NCI-H2227 treated with DMSO at 0.1 percent for 48 hours (cell line): ENCODE measurements at places on chromosomes 2 and 18.

DNA sequence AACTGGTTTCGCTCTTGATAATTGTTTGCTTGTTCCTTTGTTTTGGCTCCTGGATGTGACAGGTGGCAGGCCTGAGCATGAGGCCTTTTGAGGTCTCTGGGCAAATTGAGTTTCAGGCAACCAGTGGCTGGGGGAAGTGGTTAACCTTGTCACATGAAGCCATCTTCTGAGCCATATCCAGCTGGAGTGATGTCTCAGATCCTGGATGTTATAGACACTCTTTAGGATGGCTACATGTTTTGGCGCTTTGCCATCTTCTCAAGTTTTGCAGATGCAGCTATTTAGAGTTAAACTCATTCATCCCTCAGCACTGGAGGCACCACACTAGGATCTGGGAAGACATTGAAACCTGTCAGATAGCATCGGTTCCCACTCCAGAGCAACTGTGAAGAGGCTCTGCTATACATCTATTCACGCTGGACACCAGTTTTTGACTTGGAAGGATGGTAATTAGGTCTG is 25.3 kb upstream of the TACR1 start:
- DNase-seq = no peak

DNA sequence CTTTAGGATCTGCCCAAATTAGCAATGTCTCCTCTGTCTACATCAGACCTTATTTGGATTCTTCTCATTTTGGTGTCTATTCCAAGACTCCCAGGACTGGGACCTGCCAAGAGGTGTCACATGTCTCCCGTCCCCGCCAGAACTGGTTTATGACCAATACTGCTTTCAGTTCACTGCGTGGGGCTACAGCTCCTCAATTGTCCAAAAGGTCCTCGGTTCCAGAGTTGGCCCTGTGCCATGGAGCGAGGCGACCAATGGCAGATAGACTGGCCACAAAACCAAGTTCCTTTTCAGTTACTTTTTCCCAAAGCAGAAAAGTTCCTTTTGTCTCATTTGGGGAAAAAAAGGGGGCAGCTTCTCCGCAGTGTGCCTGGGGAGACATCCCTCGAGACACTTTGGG is 144.1 kb upstream of the ZNF236 start:
- no peak for DNase-seq

DNA sequence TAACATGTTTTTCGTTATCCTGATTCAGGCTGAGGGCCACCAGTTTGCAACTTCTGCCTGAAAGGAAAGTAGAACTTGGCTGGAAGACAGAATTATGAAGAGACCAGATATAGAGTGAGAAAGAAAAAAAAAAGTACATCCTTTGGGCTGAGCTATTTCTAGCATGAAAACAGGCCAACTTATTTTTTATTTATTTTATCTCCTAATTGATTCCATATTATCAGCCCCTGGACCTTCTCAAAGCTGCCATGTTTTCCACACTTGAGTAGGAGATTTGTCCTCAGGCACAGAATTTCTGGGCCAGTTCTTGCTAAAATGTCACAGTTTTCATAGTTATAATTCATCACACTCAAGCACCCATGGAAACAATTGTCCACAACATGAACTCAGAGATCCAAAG is 586.8 kb upstream of the CNTNAP5 start:
- DNase-seq = no peak

DNA sequence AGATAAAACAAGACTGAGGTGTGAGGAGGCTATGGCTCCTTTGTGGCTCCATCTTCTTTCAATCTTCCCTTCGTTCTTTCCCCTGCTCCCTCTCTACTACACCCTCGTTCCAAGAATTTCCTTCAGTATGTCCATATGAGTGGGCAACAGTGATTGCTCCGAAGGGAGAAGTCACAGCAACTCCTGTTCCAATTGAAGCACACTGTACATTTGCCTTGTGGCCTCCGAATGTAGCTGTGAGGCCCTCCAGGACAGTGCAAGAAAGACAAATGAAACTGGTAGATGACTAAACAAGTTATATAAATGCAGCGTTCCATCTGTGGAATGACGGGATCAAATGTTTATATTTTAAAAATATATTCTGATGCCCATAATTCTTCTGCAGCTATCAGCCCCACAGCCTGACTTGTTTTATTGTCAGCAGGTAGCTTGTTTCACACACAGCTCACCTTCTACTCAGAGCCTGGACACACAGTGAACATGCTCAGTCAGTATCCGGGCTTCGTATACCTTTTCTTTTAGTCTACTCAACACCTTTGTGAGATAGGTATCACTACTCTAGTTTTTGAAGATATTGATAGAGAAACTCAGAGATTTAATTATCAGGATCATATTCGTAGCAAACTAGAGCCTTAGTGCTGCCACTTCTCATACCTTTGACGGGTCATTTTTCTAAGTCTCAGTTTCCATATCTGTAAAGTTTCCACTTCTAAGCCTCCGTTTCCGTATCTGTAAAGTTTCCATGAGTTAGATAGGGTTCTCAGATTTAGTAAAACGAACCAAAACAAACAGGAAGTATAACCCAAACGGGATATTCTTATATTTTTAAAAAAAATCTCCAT is 216.7 kb upstream of the STON1 start:
- DNase-seq = no peak

GRCh38 chr2:56749152-56749752 is 565.5 kb downstream of the CCDC85A start:
- DNase-seq = no peak

- DNase-seq = no peak
Measured at GRCh38 chr2:179744401-179744800, 117.0 kb downstream of the ZNF385B start.

- no peak for DNase-seq
Measured at GRCh38 chr2:168748461-168748860, 54.0 kb upstream of the NOSTRIN start.

GRCh38 chr2:165328272-165328671 is 89.1 kb downstream of the SCN2A start:
- DNase-seq = no peak

- DNase-seq = no peak
Measured at GRCh38 chr2:204505488-204505887, 39.8 kb upstream of the PARD3B start.

DNA sequence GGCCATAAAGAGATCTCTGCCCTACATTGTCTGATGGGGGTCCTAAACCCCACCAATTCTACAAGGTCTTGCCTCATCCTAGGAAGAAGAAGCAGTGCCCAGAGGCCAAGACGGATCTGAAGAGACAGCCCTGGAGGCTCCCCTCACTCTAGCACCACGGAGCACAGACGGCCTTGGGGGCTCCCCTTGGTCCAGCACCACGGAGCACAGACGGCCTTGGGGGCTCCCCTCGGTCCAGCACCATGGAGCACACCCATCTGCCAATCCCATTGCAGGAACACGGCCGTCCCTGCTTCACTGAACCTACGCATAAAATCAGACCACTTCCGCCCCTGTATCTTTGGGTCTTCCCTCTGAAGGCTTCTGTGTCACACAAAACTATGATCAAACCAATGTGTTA is 215.1 kb upstream of the SALL3 start:
- no peak for DNase-seq

DNA sequence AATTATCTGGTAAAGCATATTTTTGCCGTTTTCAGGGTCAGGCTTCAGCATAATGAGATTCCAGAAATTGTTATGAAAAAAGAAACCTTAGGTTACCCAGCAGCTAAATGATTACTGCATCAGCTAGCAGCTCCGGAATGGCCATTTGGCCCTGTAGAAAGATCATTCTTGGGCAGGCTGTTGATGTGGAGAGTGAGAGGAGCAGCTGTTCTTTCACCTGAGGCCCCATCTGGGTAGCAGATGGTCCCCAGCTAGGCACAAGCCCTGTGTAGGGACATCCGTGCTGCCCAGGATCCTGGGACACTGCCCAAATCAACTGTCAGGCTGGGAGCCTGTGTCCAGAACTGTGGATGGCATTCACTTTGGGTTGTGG is 61.8 kb downstream of the NEDD4L start:
- no peak for DNase-seq

GRCh38 chr2:98483257-98483861 is 38.7 kb downstream of the INPP4A start:
- no peak for DNase-seq

DNA sequence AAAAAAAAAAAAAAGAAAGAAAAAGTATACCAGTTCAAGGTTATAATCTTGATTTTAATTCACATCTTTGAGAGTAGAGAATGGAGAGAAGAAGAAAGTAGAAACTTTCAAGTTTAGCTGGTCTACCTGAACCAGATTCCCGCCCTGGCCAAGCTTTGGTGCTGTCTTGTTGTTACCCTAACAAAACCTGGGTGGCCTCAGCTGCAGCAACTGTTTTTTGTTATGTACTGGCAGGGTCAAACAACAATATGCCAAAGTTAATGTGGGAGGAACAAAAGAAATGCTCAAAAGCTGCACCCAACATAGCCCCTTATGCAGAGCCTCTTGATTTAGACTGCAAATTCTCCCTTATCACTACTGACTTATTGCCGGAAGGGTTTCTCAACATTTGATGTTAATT is 165.3 kb upstream of the TFPI start:
- DNase-seq = no peak

GRCh38 chr2:196404276-196404675 is 232.9 kb upstream of the STK17B start:
- DNase-seq = no peak

DNA sequence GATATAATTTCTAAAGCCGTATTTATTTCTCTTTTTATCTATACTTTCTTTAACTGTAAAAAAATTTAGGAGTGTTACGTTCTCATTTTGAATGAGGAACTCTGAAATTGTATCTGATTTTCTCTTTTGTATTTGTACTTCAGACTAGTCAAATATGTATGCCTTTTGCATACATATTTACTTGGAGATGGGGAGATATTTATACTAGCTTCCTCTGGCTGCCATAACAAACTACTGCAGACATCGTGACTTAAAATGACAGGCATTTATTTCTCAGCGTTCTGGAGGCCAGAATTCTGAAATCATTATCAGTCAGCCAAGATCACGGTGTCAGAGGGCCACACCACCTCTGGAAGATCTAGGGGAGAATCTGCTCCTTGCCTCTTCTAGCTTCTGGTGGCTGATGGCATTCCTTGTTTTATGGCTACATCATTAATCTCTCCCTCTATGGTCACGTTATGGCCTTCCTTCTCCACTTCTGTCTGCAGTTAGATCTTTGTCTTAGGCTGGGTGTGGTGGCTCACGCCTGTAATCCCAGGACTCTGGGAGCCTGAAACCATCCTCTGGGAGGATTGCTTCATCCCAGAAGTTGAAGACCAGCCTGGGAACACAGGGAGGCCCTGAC is 8.2 kb downstream of the LCLAT1 start:
- no peak for DNase-seq

GRCh38 chr2:56102866-56103265 is 80.9 kb upstream of the CCDC85A start:
- no peak for DNase-seq

DNA sequence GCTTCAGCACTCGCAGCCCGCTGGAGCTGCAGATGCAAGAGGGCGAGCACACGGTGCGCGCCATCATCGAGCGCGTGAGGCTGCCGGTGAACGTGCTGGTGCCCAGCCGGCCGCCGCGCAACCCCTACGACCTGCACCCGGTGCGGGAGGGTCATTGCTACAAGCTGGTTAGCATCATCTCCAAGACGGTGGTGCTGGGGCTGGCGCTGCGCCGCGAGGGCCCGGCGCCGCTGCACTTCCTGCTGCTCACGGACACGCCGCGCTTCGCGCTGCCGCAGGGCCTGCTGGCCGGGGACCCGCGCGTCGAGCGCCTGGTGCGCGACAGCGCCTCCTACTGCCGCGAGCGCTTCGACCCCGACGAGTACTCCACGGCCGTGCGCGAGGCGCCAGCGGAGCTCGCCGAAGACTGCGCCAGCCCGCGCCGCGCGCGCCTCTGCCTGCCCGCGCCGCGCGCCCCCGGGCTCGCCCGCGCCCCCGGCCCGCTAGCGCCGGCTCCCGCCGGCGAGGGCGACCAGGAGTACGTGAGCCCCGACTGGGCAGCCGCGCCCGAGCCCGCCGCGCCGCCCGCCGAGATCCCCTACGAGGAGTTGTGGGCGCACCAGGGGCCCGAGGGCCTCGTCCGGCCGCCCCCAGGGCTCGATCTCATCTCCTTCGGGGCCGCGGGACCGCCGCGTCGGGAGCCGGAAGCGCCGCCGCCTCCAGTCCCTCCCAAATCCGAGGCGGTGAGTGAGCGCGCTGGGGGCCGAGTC is 11.8 kb downstream of the GAREM2 start:
- DNase-seq = peak; percentile 66

GRCh38 chr2:61604433-61604832 is 66.3 kb upstream of the XPO1 start:
- no peak for DNase-seq

DNA sequence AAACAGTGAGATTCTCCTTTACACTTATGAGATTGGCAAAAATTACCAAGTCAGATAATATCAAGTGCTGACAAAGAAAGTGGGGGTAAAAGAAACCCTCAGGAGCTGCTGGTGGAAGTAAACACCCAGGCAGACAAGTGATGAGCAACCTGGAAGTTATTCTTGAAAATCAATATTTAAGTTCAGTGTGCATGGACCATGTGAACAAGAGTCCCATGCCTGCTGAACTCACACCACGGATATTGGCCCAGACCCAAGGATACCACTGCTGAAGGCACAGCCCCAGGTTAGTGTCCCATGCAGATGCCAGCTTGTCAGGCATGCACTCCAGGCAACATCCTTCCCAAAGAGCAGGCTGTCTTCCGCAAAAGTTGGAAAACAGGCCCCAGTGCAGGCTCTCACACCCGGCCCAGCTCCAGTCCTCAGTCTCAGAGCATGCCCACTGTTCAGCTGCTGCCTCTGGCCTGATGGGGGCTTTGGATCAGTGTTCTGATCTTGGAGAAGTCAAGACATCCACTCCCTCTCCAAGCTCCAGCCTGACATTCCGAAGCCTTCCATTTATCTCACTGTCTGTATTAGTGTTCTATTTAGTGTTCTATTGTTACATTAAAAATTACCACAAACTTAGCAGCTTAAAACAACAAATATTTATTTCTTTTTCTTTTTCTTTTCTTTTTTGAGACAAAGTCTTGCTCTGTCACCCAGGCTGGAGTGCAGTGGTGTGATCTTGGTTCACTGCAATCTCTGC is 70.0 kb downstream of the HS1BP3 start:
- DNase-seq = no peak

- DNase-seq = no peak
Measured at GRCh38 chr2:2493496-2493895, 162.4 kb upstream of the MYT1L start.

DNA sequence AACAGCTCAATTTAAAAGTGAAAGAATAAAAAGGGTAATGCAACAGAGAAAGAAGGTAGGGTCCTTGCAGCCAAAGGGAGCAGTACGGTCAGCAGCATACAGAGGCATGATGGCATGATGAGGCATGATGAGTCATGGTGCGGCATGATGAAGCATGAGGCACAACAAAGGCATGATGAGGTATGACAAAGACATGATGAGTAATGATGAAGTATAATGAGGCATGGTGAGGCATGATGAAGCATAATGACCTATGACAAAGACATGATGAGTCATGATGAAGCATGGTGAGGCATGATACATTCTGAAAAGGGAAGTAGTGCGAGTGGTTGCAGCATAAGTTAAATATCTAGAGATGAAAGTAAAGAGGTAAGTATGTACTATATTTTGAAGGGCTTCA is 673.2 kb downstream of the TMEM182 start:
- DNase-seq = no peak
